ENCODE measurements at places on chromosomes 7 and 10.
A peak's percentile ranks its signal among the peaks of the same experiment; 100 is the strongest.

GRCh38 chr7:155836216-155837125, 24.2 kb upstream of the SHH start:
- DNase-seq: no peak

DNA sequence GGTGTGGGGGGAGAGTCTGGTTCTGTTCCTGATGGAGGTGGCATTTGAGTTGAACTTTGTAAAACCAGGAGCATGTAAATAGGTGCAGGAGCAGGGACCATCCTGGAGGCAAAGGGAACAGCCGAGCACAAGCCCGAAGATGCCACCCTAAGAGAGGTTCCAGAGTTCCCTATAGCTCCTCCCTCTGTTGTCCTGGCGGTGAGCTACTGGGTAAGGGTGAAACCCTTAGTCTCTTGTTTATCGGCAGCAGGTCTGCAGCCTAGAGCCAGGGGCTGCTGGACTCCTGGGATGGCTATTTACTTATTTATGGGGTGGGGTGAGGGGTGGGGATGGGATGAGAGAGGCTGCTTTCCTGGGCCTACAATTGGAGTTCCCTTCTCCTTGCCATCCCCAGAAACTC, 6.5 kb upstream of the LBX1 start:
- DNase-seq: no peak

DNA sequence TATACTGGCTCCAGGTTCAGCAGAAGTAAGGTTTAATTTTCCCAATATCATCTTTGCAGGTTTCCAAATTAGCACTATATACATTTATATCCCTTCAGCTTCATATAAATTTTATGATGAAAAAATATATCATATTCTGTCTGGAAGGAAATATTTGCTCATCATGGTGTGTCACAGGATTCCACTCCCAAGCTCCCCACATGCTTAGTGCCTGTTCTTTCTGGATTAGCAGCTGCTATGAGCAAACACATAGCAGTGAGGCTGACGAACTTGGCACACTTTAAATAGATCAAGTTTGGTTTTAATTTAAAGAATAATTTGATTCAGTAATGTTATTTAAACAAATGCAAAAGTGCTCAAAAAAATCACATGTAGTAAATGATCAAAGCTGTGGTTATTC, 251.9 kb downstream of the AGMO start:
- DNase-seq: peak; percentile 40

- no peak for DNase-seq
These were observed 67.5 kb upstream of the TES start for GRCh38 chr7:116142850-116143249.

DNA sequence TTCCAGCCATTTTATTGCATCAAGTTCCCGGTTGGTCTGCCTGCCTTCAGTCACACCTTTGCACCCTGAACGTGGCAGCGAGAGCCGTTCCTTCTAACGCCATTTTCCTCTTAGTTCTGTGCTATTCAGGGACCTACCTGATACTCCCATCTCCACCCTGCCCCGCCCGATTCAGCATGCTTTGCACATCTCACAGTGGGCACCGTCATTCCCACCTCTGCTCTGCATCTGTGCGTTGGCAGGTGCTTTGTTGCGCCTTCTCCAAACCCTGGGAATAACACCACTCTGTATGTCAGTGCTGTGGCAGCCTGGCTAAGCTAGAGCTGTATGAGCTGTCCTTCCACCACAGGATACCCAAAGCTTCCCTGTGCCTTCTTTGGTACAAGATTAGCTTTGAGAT, 96.8 kb downstream of the ACTR3B start:
- DNase-seq: no peak

- peak; percentile 69 for DNase-seq
These were observed 812 bp upstream of the IDE start for GRCh38 chr10:92574548-92575261.

DNA sequence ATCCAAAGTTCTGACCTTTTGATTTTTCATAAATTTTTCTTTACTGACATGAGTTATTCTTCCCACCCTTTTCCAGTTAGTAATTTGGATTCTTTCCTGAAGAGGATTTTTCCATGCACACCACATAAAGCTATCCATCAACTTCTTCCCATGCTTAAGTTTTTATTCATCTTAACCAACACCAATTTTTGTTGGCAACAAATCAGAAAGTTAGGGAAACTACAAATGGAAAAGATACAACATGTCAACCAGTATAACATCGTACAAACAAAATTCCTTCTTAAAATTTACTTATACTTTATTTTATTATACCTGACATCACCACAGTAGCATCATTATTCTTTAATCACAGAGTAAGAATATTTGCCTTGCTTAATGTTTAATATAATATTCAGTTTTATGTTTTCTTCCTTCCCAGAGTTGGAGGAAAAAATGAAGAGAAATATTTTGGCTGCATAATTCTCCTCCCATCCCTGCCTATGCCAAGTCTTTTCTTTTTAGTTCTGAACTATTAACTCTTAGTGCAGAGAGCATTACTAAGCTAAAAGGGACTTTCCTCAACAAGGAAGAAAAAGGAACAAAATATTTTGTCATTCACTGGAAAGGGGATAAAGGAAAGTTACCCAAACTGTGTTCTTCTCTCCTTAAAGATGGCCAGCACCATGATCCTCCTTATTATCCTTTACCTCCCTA, 67.5 kb upstream of the MEOX2 start:
- no peak for DNase-seq

DNA sequence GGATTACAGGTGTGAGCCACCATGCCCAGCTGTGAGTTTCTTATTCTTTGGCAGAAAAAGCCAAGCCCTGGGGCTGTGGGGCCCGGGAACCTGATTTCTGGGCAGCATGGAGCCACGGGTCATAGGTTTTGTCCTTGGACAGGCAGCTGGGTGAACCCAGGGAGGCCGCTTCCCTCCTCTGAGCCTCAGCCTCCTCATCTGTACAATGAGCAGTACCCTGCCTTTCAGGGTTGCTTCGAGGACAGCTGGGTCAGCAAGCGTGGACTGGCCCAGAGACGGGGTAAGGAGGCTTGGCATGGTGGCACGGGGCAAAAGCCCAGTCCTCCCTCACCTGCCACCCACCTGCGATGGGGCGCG, 84.1 kb upstream of the GNA12 start:
- no peak for DNase-seq
